ENCODE measurements at places on chromosomes 11 and 22.

DNA sequence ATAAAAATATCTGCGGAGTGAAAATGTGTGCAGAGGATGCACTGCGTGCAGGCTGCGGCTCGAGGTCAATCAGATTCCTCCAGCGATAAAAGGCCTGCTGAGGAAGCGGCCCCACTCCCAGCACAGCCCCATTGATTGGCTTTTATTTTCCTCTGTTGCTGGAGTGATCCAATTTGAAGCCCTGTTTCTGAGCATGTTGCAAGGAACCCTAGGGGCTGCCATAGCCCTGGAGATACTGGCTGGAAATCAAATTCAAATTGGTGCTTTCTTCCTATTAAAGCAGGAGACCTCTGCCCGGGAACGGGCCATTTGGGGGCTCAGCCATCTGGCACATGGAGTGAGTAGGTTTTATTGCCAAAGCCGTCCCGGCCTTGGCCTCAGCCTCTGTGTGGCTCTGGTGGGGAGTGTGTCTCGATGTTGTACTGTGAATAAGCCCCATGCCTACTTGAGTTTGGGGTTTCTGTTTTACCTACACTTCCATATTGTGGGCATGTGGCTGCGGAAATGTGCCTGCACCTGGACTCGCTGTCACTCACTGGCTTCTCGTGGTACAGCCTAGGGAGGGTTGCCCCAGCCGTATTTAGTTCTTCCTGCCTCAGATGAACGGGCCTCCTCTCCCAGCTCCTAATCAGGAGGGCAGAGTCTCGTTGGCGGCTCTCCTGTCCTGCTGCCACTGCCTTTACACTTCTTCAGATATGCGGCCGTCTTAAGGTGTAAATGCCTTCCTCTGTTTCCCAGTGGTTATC lies 25.6 kb downstream of the PARVB start:
- DNase-seq, result peak; percentile 15

DNA sequence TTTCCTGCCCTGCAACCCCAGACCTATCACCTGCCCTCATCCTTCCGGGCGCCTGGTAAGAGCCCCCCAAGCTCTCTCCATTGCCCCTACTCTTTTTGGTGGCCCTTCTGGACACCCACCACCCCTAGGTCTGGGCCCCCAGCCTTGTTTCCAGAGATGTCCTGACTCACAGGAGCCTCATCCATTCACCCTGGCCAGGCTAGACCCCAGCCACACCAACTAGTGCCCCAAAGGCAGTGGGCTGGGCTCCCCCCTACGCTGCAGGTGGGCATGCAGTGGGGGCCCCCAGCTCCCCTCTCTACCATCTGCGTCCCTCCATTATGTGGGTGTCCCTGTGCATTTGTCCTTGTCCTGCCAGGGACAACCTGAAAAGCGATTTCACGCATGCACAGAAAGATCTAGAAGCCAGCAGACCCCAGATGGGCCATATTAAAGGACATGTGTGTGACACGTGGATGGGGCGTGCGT lies 1.4 kb downstream of the MRGPRF start:
- DNase-seq, result no peak

- DNase-seq, result no peak
Observed at GRCh38 chr22:25833091-25833490, 91.1 kb downstream of the MYO18B start.

DNA sequence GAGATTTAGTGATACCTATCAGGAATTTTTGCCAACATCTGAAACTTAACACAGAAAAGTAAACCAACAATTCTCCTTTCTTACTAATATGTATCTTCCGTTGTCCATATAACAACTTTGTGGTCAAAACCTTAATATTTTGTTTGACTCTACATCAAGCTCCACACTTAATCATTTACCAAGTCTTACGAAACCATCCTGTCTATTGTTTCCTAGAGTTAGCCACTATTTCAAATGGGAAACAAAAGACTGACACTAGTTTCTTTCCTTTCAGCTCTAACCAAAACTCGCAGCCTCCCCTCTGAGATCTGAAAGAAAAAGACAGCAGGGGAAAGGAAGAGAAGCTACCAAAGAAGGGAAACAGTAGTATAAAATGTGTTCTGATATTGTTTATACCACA lies 26.5 kb upstream of the PRDM10 start:
- no peak for DNase-seq

GRCh38 chr22:29784451-29785361 lies 17.5 kb downstream of the UQCR10 start:
- DNase-seq, result no peak

DNA sequence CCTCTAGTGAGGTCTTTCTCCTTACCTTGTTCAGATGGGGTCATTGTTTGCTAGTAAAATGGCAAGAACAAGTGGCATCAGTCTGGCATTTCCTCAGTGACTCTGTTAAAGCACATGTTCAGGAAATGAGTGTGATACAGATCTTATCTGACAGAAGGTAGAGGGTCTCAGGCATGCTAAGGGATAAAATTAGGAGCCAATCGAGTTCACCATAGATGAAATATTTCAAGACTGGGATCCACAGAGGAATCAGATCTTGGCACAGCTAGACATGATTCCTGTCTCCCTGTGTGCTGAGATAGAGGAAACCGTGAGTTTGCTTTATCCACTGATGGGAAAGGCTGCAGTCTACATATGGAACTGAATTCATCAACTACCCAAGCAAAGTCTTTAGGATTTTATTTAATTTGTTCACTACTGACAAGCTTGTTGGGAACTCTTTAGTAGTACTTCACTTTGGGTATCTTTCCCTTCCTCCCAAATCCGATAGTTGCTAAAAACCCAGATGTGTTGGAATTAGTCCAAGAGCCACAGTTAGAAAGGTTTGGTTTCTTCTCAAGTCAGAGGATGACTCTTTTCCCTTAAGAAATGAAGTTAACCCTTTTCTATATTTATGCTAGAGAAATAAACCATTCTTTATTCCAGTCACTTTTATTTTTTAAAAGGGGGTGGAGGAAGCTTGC lies 18.4 kb downstream of the FAM118B start:
- DNase-seq, result no peak

DNA sequence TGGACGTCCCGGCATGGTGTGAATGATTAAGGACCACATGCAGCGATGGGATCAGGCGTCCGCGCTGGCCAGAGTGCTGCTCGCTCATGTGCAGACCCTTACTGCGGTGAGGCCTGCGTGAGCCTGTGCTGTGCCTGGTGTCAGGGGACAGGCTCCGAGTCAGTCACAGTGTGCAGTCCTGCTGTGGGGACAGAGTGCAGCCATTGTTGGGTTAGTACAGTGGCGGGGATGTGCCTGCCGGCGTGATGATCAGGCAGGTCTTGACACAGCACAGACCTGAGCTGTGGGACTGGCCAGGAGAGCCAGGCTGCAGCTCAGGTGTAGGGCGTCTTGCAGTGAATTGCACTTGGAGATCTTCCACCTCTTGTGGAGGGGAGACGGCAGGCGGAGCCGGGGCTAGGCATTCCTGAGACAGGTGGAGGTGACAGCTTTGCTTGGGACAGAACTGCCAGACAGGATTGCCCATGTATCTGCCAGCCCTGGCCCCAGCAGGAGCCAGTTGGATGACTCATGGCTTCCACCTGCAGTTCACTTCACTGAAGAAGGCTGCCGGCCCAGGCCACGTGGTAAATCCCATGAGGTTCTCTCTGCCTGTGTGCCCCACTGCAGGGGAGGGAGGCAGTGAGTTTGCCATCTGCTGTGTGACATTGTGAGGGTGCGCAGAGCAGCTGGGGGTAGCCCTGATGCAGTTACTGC lies 17.3 kb downstream of the TRMU start:
- DNase-seq, result peak; percentile 81

GRCh38 chr11:54558919-54559318 lies 44.9 kb downstream of the OR4C46 start:
- DNase-seq, result no peak

DNA sequence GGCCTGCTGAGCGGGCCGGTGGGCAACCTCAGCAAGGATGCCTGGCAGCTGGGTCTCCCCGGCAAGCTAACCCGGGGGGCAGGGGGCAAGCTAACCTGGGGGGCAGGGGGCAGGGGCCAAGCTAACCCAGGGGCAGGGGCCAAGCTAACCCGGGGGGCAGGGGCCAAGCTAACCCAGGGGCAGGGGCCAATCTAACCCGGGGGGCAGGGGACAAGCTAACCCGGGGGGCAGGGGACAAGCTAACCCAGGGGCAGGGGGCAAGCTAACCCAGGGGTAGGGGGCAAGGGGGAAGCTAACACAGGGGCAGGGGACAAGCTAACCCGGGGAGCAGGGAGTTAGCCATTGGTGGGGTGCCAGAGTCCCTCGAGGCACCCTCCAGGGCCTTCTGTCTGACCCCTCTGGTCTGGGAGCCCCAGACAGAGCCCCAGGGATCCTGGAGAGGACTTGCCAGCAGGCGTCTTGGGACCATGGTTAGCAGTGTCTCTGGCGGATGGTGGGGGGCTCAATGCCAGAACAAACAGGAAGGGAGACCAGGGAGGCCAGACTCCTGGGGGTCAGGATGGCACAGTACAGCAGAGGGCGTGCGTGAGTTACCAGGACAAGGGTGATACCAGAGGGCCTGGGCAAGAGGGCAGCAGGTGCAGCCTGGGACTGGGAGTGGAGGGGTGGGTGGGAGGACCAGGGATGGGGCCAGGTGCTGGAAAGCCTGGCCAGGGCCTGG lies 16.1 kb downstream of the IGF2 start:
- DNase-seq, result no peak

DNA sequence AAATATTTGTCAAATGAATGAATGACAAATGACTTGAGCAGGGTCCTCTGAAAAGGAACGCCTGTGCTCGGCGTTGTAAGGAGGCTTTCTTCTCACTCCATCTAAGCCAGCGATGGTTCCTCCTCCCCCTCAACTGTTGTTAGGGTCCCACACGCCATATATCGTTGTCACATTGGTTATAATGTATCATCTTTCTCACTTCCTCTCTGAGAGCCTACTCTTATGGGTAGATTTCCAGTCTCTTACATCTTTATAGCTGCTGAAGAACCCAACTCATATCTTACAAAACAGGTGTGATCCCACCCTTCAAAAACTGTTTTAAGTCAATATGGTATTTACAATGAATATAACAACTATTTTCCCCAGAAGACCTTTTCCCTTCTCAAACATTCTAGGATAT lies 81.5 kb downstream of the NAV2 start:
- no peak for DNase-seq

DNA sequence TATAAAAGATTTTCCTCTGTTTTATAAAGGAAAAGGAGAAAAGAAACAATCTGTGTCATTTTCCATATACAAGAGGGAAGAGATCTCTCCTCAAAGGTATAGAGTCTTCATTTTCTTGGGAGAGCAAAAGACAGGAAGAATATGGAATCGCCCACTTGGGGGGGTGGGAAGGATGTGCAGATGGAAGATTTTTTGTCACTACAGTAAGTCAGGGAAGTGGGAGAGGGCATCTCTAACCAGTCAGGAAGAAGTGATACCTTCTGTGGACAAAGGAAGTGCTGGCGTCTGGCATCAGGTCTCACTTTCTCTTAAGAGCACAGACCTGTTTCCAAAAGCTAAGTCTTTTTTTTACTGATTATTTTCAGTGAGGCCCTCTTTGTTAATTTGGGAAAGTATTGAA lies 1.4 kb downstream of the PRR14L start:
- no peak for DNase-seq

GRCh38 chr22:27603111-27603799 lies 198.3 kb downstream of the MN1 start:
- no peak for DNase-seq

DNA sequence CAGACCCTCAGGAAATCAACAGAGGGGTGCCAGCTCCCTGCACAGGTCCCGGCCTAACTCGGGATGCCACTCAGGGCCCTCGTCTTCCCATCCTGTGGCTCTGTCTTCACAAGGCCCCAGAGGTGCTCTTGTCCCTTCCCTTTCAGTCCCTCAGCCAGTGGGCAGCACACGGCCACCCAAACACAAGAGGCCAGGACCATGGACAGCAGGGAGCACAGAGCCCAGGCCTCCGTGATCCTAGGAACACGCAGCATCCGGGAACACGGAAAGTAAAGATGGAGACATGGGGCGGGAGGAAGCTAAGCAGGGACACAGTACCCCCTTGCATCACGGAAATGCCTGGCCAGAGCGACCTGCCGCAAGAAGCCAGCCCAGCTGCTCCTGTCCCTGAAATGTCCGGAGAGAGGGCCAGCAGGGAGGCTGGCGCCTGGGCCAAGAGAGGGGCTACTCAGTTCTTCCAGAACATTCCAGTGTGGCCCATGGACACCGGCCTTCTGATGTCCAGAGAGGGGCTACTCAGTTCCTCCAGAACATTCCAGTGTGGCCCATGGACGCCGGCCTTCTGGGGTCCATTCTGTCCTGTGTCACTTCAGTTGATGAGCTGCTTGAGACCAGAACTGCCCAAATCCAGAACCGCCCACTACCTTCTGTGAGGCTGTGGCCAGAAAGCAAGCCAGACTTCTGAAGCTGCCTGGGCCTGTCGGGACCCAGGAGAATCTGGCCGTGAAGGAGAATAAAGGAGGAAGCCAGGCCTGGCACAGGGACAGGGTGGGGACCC lies 274.0 kb downstream of the BRD1 start:
- DNase-seq, result no peak

DNA sequence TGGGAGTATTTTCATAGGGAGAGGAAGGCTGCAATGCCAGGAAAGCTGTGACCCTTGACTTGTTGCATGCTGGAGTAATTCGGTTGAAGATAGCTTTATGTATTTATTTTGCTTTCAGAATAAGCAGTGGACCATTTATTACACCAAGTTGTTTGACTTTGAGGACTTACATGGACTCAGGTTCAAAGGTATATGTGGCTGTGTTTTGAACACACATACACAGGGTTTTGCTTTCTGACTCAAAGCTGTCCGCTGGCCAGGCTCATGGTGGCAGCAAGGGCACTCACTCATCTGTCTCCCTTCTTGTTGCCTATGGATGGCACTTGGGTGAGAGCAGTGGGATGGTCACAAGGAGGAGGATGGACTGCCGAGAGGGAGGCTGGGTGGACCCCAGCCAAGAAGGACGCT lies 6.5 kb downstream of the TIMP3 start:
- DNase-seq, result no peak

DNA sequence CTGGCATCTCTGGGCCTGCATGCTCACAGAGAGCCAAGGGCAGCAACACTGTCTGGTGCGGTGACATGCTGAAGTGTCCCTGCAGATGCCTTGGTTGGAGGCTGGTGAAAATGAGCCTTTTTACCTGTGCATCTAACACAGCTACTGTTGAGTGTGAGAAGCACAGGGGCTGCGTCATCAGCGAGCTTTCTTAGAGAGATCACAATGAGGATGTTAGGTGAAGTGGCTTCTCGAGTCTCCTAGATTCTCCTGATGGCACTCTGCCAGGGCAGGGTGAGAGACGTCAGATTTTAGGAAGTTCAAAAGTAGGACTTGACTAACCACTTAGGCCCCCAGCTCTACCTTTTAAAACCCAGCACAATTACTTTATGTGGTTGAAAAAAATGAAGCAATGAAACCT lies 3.6 kb upstream of the SLC15A3 start:
- no peak for DNase-seq

DNA sequence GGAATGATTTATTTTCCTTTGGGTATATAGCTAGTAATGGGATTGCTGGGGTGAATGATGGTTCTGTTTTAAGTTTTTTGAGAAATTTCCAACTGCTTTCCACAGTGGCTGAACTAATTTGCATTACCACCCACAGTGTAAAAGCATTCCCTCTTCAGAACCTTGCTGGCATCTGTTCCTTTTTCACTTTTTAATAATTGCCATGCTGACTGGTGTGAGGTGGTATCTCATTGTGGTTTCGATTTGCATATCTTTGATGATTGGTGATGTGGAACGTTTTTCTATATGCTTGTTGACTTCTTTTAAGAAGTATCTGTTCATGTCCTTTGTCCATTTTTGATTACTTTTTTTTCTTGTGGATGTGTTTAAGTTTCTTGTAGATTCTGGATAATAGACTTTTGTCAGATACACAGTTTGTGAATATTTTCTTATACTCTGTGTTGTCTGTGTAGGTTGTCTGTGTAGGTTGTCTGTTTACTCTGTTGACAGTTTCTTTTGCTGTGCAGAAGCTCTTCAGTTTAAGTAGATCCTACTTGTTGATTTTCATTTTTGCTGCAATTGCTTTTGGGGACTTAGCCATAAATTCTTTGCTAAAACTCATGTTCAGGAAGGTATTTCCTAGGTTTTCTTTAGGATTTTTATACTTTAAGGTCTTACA lies 291.8 kb upstream of the DDI1 start:
- DNase-seq, result peak; percentile 45
